Endothelial cell of umbilical vein (primary cell): ENCODE measurements at places on chromosomes 3 and 15. TPM values are rescaled to one million over a fixed set of nuclear protein-coding genes. Genes with fewer than 3 reads are reported as not detected.

FANCD2OS gene
- not detected in 2 replicates for polyA plus RNA-seq

OIP5 gene
- polyA plus RNA-seq: 11.8 and 11.9 TPM in 2 replicates

DLL4 gene
- polyA plus RNA-seq: 25.5 and 57.8 TPM in 2 replicates

RAD18 gene
- polyA plus RNA-seq: 6.4 and 7.9 TPM in 2 replicates

PCLAF gene
- polyA plus RNA-seq: 36.1 and 55.2 TPM in 2 replicates

ROPN1 gene
- polyA plus RNA-seq: not detected in 2 replicates
